ENCODE measurements at places on chromosomes 7 and 10.

GRCh38 chr10:52539463-52539862, 225.4 kb downstream of the DKK1 start:
- no peak for DNase-seq

DNA sequence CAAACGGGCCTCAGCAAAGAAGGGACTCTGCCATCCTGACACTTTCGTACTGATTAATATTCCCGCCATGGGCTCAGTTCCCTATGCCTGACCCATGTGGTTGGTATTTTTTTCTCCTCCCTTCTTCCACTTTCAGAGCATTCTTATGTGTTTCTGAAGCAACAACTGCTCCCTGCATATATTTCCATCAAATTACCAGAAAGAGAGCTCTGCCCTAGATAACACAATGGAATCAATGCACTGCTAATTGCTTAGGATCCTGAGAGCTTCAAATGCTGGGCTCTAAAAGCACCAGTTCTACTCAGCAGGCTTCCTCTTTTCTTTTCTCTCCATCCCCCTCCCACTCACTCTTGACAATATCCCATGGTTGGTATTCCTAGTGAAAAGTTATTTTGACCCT, 5.3 kb downstream of the TECTB start:
- DNase-seq, result no peak

DNA sequence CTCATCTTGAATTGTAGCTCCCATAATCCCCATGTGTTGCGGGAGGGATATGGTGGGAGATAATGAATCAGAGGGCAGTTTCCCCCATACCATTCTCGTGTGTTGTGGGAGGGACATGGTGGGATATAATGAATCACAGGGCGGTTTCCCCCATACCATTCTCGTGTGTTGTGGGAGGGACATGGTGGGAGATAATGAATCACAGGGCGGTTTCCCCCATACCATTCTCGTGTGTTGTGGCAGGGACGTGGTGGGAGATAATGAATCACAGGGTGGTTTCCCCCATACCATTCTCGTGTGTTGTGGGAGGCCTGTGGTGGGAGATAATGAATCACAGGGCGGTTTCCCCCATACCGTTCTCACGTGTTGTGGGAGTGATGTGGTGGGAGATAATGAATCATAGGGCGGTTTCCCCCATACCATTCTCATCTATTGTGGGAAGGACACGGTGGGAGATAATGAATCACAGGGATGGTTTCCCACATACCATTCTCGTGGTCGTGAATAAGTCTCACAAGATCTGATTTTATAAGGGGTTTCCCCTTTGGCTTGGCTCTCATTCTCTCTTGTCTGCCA, 271.0 kb downstream of the MAD1L1 start:
- no peak for DNase-seq

GRCh38 chr10:43689007-43689491, 40.4 kb upstream of the ZNF32 start:
- DNase-seq, result no peak

- DNase-seq, result no peak
Observed at GRCh38 chr10:1410032-1410431, 327.3 kb downstream of the ADARB2 start.

- DNase-seq, result no peak
Observed at GRCh38 chr10:126081841-126082466, 185.6 kb downstream of the FANK1 start.

DNA sequence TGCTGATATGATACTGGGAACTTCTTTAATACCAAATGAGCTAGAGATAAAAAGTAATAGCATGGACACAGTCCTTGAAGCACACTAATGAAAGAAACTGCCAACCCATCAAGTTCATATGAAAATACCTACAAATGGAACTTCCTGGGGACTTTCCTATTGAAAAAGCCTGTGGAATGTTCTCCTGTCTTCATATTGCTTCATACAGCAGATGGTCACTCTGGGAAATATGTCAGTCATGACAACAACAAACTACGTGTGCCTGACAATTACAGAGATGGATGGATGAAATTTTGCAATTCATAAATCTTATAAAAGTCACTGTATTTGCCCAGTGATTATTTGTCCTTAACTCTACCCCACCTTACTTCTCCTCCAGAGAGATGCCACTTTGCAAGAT, 106.6 kb upstream of the COL1A2 start:
- no peak for DNase-seq
